Activated CD4-positive, alpha-beta T cell treated with anti-CD3 and anti-CD28 coated beads, Interleukin-2, amount 50 U/mL, for 1 hour (primary cell): ENCODE measurements at places on chromosomes 6 and 20.

GRCh38 chr6:36615018-36615761, 21.0 kb downstream of the SRSF3 start:
- peak; percentile 42 for DNase-seq

GRCh38 chr20:58710481-58711265, 18.1 kb downstream of the NPEPL1 start:
- DNase-seq = no peak

DNA sequence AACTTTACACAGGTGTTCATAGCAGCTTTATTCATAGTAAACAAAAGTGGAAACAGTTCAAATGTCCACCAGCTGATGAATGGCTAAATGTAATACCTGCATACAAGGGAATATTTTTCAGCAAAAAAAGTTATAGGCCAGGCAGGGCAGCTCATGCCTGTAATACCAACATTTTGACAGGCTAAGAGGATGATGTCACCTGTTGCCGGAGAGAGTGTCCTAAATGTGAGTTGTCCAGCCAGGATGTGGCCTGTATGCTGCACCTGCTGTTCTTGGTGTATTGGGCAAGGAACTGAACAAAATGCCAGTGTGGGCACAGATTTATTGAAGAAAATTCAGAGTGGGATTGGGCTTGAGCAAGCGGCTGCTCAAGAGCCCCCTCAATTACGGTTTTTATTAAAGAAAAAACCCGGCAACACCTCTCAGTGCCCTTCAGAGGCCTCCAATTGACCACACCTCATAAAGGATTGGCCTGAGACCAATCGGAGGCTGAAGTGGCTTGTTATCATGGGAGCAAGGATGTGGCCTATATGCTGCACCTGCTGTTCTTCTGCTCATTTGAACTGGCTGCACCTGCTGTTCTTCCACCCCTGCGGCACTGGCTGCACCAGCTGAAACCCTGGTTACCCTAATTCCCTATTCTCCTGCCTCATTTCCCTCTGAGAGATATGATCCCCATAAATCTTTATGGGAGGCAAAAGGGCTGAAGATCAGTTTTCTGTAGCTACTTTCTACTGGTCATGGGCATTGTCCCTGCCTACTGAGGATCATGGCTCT, 164.3 kb upstream of the PROKR2 start:
- no peak for DNase-seq

GRCh38 chr6:51398064-51398705, 579.5 kb downstream of the TFAP2B start:
- DNase-seq = no peak

DNA sequence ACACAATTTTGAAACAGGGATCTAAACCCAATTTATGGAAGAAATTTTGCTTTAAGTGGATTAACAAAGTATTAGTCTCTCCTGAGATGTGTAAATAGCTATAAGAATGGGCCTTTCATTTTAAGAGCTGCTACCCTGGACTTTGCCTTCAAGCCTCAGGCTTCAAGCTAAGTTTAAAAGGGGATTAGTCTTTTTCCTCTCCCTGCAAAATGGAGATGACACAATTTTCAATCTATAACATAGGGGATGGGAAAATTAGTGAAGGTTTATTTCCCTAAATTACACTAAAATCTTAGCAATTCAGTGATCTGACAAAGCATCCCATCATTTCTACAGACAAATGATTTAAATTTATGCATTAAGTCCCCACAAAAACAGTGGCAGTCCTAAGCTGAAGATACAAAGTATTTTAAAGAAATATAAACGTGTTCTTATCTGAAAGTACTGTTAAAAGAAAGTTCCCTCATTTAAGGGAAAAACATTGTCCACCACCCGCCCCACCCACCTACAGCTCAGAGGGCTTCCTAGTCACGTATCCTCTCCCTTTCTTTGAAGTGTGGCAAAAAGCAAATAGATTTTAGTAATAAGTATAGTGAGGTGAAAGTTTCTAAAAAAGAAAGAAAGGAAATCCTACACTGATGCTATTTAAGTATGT, 14.5 kb downstream of the ARHGAP18 start:
- DNase-seq = peak; percentile 8

DNA sequence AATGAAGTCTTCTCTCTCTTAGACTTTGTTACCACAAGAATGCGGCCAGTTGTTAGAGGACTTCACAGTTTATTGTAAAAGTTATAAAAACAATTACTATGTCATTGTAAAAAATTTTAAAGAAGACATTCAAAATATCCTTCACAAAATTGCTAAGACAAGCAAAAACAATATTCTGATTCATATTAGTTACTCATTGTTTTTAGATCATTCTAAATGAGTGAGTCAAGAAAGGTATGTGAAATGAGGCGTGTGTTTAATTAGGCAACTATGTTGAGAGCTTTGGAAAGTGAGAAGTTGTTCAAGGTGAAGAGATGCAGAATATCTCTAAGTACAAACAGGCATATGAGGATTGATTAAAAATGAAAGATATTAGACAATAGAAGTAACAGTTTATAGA, 875.3 kb downstream of the EYS start:
- DNase-seq = no peak

GRCh38 chr6:125073071-125073470, 80.5 kb upstream of the TPD52L1 start:
- DNase-seq = no peak

GRCh38 chr20:37317316-37317715, 27.9 kb downstream of the MANBAL start:
- no peak for DNase-seq

GRCh38 chr20:29740951-29741593, 1516.4 kb upstream of the DEFB115 start:
- DNase-seq = no peak

- DNase-seq = no peak
Observed at GRCh38 chr6:132964868-132965382, 150.6 kb downstream of the RPS12 start.

DNA sequence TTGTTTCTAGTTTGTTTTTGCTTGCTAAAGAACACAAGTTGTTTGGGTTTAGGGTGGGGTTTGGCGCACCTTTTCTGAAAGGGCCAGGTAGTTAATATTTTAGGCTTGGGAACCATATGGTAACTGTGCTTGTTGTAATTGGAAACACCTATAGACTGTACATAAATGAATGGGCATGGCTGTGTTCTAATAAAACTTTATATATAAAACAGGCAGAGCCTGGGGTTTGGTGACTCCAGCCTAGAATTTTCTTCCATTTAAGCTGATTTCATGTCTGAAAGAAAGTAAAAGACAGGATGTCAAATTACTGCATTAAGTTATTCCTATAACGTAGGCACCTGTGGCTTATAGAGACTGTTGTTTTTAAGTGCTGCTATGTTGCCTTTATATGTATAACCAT, 36.1 kb upstream of the MAPK13 start:
- DNase-seq = no peak

DNA sequence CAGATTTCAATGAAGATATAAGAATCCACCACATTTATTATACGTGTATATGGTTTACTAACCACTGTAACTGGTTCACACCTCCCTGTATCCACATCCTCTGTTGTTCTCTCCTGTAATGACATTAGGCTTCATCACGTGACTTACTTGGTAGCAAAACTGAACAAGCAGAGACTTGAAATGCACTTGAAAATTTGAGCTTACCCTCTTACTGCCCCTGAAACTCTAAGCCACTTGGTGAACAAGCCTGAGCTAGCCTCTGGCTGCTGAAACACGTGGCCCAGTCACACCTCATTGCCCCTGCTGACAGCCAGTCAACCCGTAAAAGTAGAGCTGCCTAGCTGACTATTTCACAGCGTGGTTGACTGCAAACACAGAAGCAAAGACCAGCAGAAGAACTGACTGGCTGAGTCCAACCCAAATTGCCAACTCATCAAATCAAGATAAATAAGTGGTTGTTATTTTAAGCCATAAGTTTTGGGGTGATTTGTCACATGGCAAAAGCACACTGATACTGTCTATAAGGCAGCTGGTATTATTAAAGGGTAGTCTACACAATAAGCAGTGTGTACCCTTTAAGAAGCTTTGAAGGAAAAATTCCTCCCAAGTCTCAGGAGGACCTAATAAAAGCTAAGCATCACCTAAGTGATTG, 109.0 kb downstream of the RALGAPA2 start:
- DNase-seq = no peak

DNA sequence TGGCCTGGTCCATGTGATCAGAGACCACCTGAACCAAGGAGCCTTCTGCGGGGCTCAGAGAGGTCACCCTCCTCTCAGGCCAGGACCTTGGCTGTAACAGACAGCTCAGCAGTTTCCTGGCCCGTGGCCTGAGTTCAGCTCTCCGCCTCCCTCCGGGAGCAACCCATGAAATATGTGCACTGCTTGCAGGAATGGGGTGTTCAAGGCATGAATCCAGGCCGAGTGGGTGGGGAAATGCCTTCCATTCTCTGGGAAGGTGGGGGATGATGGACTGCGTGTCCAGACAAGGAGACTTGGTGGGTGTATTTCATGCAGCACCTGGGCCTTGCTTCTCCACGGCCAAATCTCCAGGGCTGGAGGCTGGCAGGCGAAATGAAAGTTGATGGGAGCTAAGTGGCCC, 46.0 kb downstream of the SIRPA start:
- DNase-seq = no peak

DNA sequence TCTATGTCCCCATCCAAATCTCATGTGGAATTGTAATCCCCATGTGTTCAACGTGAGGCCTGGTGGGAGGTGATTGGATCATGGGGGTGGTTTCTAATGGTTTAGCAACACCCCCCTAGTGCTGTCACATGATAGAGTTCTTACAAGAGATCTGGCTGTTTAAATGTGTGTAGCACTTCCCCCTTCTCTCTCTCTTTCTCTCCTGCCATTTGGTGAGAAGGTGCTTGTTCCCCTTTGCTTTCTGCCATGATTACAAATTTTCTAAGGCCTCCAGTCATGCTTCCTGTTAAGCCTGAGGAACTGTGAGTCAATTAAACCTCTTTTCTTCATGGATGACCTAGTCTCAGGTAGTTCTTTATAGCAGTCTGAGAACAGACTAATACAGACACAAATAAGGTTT, 165.4 kb downstream of the OGFRL1 start:
- no peak for DNase-seq

- no peak for DNase-seq
Observed at GRCh38 chr20:49671433-49671832, 42.2 kb downstream of the B4GALT5 start.

- no peak for DNase-seq
Observed at GRCh38 chr6:16694781-16695578, 66.3 kb downstream of the ATXN1 start.

GRCh38 chr6:141393405-141394124, 739.2 kb upstream of the GJE1 start:
- DNase-seq = no peak

GRCh38 chr6:155247618-155248007, 16.2 kb upstream of the CLDN20 start:
- no peak for DNase-seq

DNA sequence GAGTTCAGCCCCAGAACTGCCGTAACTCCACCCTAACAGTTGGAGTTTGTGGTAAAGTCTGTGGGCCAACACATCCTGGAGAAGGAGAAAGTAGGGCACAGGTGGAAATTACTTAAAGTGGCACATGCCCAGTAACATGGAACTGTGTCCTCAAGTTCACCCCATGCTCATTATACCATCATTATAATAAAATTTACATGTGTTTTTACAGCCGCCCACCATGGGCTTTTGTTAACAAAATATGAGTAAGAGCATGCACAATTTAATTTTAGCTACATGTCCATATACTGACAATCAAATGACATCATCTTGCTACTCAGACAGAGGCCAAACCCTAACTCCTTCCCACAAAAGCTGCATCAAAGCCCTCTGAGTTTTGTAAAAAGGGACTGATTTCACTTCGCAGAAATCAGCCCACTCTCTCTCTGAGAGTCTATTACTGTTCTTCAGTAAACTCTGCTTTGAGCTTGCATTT, 17.3 kb upstream of the ELOVL4 start:
- no peak for DNase-seq

- no peak for DNase-seq
Observed at GRCh38 chr6:13147376-13147775, 181.0 kb downstream of the TBC1D7 start.
